Progenitor cell of endocrine pancreas (in vitro differentiated cells): ENCODE measurements at places on chromosomes 11 and 22.
A peak's percentile ranks its signal among the peaks of the same experiment; 100 is the strongest.

- DNase-seq, result no peak
- H3K4me3 ChIP-seq, result peak overlapping the region; percentile 1
- peaks cover 30% of the 10 kb centered on the region for H3K36me3 ChIP-seq
Observed at GRCh38 chr11:113317339-113317738, 3.0 kb downstream of the TTC12 start.

- no peak overlapping the region for H3K27ac ChIP-seq
- DNase-seq, result no peak
- H3K4me1 ChIP-seq, result peaks cover 11% of the 10 kb centered on the region
- no peaks in the 10 kb centered on the region for H3K36me3 ChIP-seq
- no peak overlapping the region for H3K4me3 ChIP-seq
Observed at GRCh38 chr22:49551897-49552614, 275.6 kb downstream of the BRD1 start.

GRCh38 chr11:126488591-126489370 lies 133.3 kb downstream of the ST3GAL4 start:
- no peak overlapping the region for H3K27ac ChIP-seq
- peaks cover 5% of the 10 kb centered on the region for H3K4me1 ChIP-seq
- H3K4me3 ChIP-seq, result no peak overlapping the region
- H3K27me3 ChIP-seq, result peaks cover 52% of the 10 kb centered on the region

DNA sequence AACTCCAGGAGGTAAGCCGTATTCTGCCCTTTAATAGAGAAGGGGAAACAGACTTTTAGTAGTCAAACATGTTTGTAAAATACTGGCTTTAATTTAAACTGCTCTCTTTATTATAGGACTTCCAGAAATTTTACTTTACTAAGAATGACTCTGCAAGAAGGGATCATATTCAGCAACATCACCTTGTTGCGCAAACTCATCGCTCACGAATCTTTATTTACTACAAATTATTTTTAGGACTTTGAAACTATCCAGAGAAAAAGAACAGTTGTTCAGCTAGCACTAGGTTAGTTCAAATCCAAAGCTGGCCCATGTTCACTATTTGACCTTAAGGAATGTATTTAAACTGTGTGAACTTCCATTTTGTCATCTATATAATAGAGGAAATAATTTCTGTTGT lies 498.3 kb upstream of the TENM4 start:
- DNase-seq, result no peak
- H3K4me1 ChIP-seq, result peaks cover 10% of the 10 kb centered on the region
- no peaks in the 10 kb centered on the region for H3K36me3 ChIP-seq
- no peak overlapping the region for H3K4me3 ChIP-seq

DNA sequence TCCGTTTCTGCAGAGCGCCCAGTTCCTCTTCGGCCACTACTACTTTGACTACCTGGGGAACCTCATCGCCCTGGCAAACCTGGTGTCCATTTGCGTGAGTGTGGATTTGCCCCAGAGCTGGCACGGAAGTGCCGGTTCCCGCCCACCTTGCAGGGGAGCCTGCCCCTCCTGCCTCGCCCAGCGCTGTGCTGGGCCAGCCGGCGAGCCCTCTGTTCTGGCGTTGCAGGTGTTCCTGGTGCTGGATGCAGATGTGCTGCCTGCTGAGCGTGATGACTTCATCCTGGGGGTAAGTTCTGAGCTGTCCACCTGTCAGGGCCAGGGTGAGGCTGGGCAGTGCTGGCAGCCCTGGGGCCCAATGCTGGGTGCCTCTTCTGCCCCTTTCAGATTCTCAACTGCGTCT lies 29.8 kb downstream of the TPCN2 start:
- DNase-seq, result no peak
- H3K27me3 ChIP-seq, result no peaks in the 10 kb centered on the region
- H3K36me3 ChIP-seq, result peaks cover 4% of the 10 kb centered on the region
- no peak overlapping the region for H3K4me3 ChIP-seq

- DNase-seq, result no peak
- H3K27me3 ChIP-seq, result peaks cover 2% of the 10 kb centered on the region
- H3K36me3 ChIP-seq, result no peaks in the 10 kb centered on the region
- no peaks in the 10 kb centered on the region for H3K4me1 ChIP-seq
Observed at GRCh38 chr22:44639891-44640617, 62.0 kb upstream of the PRR5 start.
